ENCODE measurements at places on chromosomes 1 and 21.

GRCh38 chr21:42975886-42976608, 1.7 kb downstream of the PKNOX1 start:
- no peak for DNase-seq

GRCh38 chr1:154443274-154444013, 38.3 kb downstream of the IL6R start:
- no peak for DNase-seq

- no peak for DNase-seq
Measured at GRCh38 chr1:164472841-164473240, 86.1 kb upstream of the PBX1 start.

GRCh38 chr1:188986745-188987417, 1490.8 kb downstream of the BRINP3 start:
- DNase-seq: no peak

GRCh38 chr1:101431956-101432510, 195.2 kb downstream of the S1PR1 start:
- no peak for DNase-seq

GRCh38 chr1:202615501-202616354, 94.5 kb downstream of the SYT2 start:
- DNase-seq: no peak

DNA sequence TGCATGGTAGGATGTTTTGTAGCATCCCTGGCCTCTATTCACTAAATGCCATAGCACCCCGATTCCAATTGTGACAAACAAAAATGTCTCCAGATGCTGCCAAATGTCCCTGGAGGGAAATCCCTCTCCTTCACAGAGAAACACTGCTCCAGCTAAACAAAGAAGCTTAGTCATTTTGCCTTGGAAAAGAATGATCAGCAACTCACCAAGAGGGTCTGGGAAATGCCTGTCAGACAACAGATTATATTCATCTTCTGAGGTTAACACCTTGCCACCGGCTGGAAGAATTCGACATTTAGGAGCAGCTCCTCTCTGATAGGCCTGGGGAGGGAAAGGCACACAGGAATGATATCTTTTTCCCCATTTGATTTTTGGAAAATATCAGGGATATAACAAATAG, 84.4 kb downstream of the NIBAN1 start:
- DNase-seq: no peak

GRCh38 chr1:43686801-43687200, 20.5 kb upstream of the ST3GAL3 start:
- DNase-seq: no peak

DNA sequence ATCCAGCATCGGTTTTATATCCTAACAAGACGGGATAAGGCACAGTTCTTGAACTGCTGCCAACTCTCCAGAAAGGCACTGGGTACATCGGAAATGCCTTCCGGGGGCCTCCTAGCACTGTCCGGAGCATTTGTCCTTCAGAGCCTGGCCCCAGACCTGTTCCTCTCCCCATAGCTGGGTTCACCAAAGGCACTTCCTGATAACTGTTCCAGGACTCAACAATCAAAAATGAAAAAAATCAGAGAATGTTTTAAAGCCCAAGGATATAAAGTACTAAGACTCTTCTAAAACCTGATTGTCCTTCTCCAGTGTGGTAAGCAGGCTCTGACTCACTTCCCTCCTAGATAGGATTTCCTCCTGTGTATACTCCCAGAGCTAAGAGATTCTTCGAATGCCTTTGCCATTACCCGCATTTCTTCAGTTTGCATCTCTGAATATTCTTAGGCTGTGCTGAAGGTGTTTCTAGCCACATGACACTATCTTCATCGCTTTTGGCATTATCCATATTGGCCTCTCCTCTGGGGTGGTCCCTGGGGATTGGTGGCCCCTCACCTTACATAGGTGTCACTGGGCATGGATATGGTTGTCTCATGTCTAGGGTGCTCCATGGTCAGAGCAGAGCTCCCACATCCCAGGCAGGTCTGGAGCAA, 112.9 kb downstream of the ZBTB18 start:
- DNase-seq: no peak

DNA sequence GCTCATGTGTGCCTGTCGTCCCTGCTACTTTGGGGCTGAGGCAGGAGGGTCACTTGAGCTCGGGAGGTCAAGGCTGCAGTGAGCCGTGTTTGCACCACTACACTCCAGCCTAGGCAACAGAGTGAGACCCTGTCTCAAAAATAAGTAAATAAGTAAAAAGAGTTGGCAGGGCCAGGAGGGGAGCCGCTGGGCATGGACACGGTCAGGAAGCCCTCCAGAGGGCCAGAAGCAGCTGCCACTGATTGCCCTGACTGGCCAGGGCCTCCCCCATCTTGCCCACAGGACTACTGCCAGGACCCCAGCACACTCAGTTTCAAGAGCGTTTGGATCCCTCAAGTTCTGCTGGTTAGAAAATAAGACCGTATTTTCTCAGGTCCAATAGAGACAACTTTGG, 112.2 kb upstream of the IPO9 start:
- no peak for DNase-seq

- no peak for DNase-seq
Measured at GRCh38 chr1:63230722-63231121, 91.6 kb upstream of the FOXD3 start.

GRCh38 chr1:117783606-117784396, 145.6 kb downstream of the GDAP2 start:
- no peak for DNase-seq

- DNase-seq: no peak
Measured at GRCh38 chr21:44569861-44570517, 3.5 kb upstream of the KRTAP10-4 start.

DNA sequence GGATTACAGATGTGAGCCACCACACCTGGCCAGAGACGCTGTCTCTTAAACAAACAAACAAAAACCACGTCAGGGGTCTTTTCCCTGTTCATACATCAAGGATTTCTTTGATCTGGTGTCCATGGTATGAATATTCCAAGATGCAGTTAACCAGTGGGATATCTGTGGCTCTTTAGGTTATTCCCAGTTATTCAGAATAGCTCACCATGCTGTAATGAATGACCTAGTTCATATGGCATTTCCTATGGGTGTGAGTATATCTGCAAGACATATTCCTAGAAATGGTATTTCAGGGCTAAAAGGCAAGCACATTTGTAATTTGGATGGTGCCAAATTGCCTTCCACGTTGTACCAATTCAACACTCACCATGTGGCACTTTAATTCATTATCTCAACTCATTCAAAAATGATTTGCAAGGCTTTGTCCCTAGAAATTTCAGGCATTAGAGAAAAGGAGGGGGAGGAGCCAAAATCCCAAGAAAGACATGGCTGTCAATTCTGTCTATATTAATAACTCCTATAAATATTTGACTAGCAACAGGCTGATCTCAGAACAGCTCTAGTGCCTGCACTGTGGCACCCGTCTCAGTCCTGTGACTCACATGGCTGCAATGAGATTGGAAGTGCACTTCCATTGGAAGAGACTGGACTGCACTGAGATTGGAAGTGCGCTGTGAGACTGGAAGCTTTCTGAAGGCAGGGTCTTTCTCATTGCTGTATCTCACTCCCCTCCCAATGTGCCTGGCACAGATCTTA, 6.0 kb upstream of the STMN1 start:
- DNase-seq: no peak

DNA sequence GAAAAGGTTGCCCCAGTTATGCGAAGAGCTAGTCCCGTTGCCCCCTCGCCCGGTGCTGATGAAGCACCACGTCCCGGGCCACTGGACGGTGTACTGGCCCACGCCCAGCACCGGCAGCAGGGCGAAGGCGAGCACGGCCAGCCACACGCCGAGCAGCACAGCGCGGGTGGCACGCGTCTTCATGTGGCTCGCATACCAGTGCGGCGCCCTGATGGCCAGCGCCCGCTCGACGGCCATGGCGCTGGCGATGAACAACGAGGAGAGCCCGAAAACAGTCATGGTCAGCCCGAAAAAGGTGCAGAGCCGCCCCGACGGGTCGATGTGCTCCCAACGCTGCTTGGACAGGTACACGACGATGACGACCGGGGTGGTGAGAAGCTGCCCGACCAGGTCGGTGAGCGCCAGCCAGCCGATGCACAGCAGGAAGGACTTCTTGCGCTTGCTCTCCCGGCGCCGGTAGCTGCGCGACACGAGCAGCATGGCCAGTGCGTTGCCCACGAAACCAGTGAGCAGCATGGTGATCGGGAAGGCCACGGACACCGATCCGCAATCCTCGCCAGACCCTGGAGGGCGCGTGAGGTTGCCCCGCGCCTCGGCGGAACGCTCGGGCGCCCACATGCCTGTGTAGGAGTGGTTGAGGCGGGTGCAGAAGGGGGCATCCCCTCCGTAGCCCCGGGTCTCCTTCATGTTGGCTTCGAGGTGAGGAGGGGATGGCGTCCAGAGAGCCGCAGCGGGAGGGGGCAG, 553 bp downstream of the PTGER3 start:
- DNase-seq: no peak

GRCh38 chr1:28898405-28898881, 15.9 kb upstream of the EPB41 start:
- no peak for DNase-seq

DNA sequence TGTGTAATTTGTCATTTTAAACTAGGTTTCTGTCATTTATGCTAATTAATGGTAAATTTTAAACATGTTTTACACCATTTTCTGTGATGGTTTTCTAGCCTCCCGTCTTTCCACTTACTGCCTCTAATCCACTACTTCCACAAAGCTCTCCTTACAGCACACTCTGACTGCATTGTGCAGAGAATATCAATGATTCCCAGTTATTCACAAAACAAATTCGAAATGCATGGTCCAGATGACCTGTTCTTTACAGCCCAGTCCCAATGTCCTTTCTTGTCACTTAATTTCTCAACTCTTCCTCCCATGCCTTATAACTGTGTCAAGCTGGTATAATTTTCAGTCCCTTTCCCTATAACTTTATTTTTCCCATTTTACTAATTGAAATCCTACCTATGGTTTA, 770.5 kb downstream of the USP25 start:
- no peak for DNase-seq

DNA sequence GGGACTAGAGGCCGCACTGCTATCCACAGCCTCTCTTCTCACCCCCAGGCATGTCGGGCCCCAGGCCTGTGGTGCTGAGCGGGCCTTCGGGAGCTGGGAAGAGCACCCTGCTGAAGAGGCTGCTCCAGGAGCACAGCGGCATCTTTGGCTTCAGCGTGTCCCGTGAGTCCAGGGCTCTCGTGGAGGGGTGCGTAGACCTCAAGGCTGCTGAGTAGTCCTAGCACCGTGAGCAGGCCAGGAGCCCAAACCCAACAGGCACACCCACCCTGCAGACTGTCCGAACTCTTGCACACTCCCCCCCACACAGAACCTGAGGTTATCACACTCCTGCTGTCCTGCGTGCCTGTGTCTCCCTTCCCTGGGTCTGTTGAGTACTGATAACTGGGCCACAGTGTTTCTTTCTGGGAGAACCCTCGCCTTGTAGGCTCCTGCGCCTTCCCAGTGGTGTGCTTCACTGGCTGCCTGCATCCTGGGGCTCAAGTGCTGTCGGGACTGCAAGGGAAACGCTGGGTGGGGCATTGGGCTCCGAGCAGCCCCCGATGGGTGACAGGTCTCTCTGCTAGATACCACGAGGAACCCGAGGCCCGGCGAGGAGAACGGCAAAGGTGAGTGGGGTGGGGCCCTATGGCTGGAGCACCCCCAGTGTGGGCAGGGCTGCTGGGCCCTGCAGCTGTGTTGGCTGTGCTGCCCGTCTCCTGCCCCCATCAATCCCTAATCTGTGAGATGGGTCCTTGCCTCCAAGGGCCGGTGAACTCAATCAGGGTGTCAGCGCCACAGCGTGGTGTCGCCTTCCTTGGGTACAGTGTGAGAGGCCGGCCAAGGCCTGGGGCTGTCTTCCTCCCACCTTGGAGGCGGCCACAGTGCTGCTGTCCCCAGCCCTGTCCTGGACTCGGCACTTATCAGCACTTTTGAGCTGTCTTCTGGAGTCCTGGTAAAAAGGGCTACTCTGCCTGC, 4.0 kb upstream of the GJC2 start:
- no peak for DNase-seq

- no peak for DNase-seq
Measured at GRCh38 chr1:40926441-40926840, 53.1 kb upstream of the CTPS1 start.

GRCh38 chr1:23187637-23188036, 19.0 kb upstream of the LUZP1 start:
- no peak for DNase-seq

DNA sequence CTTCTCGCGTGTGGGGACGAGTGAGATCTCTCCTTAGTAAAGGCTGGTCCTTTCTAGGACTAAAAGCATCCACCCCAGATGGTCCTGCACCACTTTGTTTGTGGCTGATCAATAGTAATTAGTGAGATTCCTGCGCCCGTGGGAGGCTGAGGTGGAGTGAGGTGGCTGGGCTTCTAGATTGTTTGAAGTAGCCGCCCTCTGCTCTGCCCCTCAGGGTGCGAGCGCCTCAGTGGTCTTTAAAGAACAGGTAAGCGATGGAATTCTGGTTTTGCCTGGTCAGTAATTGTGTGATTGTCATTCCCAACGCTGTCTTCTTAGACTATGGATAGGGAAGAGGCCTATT, 20.7 kb downstream of the PEX14 start:
- DNase-seq: no peak

GRCh38 chr1:189596197-189596596, 881.5 kb downstream of the BRINP3 start:
- DNase-seq: no peak

DNA sequence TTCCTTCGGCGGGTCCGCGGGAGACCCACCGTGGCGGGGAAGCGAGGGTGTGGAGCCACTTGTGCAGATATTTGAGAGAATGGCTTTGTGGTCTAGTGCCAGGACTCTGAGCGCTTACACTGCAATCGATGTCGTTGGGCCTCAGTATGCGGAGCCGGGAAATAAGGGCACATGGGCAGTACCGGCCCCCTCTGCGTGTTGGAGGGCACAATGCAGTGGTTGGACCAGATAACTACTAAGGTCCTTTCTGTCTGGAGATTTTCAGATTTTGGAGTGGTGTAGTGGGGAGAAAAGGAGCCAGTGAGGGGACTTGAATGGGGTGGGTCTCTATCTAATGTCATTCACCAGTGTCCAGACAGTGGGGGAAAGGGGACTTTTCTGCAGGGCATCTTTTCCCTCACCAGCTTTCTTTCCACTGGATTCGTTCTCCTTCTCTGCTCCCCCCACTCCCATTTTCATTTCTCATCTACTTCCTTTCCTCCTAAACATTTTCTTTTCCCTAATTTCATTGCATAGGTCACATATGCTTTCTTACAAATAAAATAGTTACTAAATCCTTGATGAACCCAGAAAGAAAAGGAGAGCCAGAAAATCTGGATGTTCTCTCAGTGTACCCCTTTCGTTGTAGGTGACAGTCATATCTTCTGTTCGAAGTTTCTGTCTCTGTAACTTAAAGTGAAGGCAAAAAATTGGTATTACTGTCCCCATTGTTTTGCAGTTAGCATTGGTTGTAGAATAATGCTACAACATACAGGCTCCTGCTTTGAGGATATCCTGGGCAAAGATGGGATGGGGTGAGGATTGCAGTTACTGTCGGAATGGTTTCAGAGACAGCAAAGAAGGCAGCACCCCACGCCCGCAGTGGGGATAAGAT, 1.4 kb downstream of the ATF3 start:
- no peak for DNase-seq

DNA sequence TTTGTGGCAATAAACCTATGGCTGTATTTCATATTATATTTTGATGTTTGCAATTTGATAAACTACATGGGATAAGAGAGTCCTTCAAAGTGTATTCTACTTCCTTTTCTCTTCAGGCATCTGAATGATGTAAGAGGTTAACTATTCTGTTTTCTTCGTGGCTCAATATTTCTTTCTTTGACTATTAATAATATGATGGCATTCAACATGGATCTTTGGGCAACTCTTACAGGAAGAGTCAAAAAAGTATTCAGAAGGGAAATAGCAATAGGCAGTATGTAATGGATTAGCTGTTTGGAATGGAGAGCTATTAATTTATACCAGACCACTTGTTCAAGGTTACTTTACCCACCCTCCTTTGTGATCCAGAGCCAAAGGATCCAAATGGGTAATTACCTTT, 74.4 kb downstream of the HMCN1 start:
- no peak for DNase-seq
